ENCODE measurements at places on chromosomes 1 and 21.

DNA sequence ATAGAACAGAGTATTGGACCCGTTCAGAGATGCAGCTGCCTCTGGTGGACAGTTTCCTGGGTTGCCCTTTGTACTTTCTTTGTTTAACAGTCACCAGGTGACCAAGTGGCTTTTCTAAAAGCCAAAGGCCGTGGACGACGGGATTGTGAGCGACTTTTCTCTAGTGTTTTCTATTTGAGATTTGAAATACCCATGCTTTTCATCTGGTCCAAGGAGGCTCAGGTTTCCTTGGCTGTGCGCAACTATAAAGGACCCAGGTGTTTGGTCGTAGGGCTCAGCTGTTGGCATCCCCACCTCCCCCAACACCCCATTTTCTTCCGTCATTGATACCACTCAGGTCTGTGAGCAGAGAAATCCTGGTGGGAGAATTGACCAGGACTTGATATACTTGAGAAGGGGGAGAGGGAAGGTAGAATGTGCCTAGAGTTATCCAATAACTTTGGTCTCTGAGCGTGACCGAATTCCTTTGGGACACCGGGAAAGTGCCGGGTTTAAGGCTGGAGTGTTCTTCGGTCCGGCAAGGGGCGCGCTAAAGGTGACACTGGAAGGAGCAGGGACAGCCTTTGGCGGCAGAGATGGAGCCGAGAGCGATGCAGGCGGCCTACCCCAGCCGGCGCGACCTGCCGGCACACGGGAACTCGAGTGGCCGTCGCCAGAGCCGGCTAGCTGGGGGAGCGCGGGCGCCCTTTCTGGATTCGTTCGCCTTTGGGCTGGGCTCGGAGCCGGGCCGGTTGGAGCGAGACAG is 83.4 kb upstream of the BMP8A start:
- no peak for DNase-seq

GRCh38 chr1:66626261-66626660 is 92.3 kb downstream of the SGIP1 start:
- DNase-seq: no peak

DNA sequence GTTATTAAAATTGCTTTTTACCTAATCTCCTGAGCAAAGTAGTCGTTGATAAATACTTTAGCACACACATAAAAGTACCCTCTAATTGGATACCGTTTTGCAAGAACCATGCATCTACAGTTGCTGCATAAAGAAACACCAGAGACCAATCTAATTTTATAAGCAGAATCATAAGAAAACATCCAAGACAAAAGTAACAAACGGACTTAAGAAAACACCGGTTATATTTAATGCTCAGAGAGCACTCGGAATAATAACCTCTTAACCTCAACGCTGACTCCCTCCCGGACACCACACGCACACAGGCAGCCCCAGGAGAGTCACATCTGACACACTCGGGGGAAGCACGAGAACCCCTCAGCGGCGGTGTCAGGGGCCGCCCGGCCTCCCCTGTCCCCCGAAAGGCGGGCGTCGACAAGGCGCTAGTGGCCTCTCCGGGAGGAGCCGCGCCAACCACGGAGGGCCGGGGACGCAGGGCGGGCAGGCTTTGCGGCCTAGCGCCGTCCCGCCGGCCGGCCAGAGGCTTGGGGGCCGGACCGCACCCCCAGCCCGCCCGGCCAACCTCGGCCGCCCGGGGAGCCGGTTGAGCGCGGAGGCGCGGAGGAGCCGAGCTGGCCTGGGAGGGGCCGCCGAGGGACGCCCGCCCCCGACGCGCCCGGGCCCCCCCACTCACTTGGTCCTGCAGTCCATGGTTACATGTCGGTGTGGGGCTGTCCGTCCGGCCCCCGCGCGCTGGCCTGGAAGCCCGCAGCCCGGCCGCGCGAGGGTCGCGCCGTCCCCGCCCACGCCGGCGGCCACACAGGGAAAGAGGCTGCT is 606 bp downstream of the DENND1B start:
- peak; percentile 52 for DNase-seq

DNA sequence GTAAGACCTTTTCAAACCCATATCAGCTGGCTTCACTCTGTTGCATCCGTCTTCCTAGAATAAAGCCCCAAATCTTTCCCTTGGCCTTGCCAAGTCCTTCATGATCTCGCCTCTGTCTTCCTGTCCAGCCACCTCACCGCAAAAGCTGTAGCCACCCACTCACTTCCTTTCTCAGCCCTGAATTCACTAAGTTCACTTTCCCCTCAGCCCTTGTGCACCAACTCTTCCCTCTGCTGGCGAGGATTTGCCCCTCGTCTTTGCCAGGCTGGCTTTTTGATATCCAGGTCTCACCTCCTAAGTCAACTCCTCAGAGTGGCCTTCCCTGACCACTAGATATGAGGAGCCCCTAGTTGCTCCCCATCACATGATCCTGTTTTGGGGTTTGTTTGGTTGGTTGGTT is 3.9 kb upstream of the COL16A1 start:
- peak; percentile 87 for DNase-seq

GRCh38 chr1:35269201-35269988 is 886 bp downstream of the ZMYM4 start:
- DNase-seq: peak; percentile 17

DNA sequence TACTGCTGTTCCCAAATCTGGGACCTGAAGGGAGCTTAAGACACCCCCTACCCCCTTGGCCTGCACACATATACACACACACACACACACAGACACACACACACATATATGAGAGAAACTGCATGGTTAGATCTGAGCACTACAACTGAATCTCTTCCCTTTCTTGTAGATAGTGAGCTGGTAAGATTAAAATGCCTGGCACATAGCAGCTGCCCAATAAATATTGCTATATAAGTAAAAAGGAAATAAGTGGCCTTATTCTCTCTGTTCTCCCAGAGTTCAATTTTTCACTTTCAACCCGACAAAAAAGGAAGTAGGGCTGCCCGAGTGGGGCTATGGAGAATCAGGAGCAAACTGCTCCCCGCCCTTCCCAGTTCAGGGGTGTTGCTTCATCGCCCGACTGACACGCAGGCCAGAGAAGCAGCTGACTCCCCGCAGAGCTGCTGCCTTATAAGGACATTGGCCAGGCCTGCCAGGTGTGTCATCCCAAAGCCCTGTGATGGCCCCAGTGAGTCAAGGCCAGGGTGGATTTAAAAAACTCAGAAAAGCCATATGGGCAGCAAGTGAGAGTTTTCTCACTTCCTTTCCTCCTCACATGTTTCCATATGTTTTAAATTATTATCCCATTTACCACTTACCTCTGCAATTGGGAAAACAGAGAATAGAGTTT is 106.5 kb upstream of the SLC44A3 start:
- DNase-seq: peak; percentile 100

DNA sequence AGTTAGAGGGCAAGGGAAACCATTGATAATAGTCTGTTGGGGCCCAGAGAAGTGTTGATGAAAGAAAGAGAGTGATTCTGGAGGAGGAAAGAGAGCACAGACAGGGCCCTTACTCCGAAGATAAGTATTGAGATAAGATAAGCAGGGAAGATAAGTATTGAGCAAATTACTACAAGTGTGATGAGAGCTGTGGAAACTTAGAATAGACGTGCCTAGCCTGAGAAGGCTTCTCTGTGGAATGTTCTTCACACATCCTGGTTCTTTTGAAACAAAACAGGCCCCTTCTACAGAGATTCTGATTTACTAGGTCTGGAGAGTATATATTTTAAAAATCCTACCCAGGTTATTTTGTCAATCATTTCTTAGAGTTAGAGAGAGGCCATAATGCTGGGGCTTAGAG is 26.4 kb downstream of the FNBP1L start:
- no peak for DNase-seq

- no peak for DNase-seq
Measured at GRCh38 chr1:76657623-76658022, 209.7 kb upstream of the ST6GALNAC5 start.

GRCh38 chr1:184986250-184986649 is 11.9 kb upstream of the NIBAN1 start:
- DNase-seq: peak; percentile 68

- no peak for DNase-seq
Measured at GRCh38 chr1:100642826-100643225, 76.7 kb upstream of the VCAM1 start.

DNA sequence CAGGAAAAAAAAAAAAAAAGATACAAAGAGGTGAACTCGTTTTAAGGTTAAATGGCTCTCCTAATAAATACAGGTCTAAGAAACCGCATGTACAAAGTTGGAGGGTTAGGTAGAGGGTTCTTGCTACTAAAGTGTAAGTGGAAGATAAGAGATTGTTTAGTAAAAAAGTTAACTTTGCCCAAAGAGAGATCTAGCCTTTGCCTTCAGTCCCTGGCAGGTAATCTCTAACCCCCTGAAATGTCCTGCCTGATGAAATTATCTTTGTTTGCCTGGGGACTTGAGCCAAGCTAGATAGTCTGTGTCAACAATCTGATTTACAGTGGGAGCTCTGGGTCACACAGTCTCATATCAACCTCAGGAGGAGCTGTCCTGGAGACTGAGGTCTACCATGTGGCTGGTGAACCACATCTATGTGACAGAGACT is 57.6 kb downstream of the TRIM33 start:
- no peak for DNase-seq

- DNase-seq: peak; percentile 34
Measured at GRCh38 chr1:93969371-93969770, 60.1 kb upstream of the GCLM start.

DNA sequence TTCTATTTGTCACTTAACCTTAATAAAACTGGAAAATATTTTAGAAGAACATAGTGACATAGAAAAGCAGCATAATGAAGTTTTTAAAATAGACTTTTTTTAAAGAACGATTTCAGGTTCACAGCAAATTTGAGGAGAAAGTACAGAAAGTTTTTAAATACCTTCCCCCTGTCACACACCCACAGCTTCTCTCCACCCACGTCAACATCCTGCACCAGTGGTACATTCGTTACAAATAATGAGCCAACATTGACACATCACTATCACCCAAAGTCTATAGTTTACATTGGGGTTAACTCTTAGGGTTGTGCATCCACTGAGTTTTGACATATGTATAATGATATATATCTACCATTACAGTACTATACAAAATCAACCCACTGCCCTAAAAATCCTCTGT is 3.0 kb upstream of the SLC35F3 start:
- no peak for DNase-seq

DNA sequence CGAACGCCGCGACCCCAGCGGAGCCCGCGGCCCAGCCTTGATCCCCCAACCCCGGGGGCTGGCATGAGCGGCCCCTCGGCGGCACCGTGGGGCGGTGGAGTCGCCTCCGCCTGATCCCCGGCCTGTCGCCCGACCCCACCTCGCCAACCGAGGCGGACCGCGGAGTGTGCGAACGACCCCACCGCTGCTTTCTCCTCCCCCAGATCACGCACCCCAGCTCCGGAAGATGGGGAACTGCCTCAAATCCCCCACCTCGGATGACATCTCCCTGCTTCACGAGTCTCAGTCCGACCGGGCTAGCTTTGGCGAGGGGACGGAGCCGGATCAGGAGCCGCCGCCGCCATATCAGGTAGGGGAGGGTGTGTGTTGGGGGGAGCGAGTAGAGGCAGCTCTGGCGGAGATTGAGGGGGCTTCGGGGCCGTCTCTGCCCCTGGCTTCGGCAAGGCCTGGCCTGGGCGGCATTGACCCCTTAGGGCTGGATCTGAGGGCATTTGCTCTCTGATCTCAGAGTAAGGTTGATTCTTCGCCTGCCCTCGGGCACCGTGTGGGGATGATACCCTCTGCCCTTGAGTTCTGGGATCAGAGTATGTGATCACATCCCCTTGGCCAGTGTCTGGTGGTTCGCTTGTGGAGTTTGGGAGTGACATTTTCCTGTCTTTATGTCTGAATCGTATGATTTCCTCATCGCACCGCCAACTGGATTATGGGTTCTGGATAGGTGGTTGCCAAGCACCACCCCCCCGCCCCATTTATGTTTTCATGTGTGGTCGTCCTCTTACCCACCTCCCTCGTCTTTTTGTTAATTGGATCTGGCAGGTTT is 668 bp downstream of the RNF11 start:
- peak; percentile 37 for DNase-seq

DNA sequence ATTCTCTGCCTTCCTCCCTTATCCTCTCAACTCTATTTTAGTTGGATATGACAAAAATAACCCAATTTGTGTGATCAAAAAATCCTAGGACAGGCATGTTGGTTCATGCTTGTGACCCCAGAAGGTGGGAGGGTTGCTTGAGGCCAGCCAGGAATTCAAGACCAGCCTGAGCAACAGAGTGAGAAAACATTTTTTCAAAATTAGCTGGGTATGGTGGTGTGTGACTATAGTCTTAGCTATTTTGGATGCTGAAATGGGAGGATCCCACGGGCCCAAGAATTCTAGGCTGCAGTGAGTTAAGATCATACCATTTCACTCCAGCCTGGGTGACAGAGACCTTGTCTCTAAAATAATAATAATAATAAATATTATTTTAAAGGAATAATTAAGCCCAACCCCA is 1383.1 kb upstream of the ADGRL2 start:
- DNase-seq: peak; percentile 56

- no peak for DNase-seq
Measured at GRCh38 chr1:179529482-179530195, 46.1 kb downstream of the NPHS2 start.

- DNase-seq: no peak
Measured at GRCh38 chr1:215986401-215986800, 419.3 kb downstream of the KCTD3 start.

GRCh38 chr1:42736152-42736551 is 3.9 kb downstream of the CLDN19 start:
- peak; percentile 40 for DNase-seq

- DNase-seq: peak; percentile 95
Measured at GRCh38 chr1:238652346-238652968, 733.9 kb upstream of the CHRM3 start.

- no peak for DNase-seq
Measured at GRCh38 chr21:44062380-44062779, 44.8 kb upstream of the PWP2 start.

DNA sequence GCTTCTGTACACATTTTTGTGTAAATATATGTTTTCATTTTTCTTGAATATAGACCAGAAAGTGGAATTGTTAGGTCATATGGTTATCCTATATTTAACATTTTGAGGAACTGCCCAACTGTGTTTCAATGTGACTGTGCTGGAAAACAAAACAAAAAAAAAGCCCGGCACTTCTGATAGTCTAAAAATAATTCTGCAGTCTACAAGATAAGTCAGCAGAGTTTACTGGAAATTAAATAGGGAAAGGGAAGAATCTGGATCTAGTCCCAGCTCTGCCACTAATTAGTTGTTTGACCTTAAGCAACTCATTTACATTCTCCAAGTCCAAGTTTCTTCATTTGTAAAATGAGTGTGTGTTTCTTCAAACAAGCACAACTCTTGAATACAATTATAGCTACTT is 869.1 kb upstream of the B3GALT2 start:
- no peak for DNase-seq

DNA sequence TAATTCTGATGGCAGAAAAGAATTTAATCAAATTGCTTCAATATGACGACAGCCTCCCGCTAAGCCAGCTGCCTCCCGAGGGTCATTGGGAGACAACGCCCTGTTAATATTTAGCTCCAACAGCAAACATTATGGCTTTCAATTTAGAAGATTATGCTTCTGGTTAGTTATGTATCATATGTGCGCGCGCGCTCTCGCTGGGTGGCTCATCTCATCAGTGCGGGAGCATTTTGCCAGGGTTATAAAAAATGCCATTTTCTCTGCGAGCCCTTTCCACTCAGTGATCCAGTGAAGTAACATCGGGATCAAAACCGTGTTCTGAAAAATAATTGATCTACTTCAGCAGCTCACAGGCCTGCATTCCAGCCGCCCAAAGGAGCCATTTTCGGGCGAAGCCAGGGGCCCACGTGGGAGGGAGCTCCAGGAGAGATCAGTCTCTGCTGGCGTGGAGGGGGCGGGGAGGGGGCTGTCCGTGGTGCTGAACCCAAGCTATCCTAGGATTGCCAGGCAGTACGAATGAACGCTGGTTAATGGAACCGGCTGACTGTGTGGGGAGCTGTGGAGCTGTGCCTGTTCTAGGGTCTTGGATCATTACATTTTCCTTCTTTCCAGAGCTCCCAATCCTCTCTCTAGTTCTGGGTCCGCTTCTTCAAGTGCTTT is 219.1 kb upstream of the ZC3H12A start:
- DNase-seq: no peak
